ENCODE measurements at places on chromosomes 4 and X. TPM values are rescaled to one million over a fixed set of nuclear protein-coding genes. Genes with fewer than 3 reads are reported as not detected.

DNA sequence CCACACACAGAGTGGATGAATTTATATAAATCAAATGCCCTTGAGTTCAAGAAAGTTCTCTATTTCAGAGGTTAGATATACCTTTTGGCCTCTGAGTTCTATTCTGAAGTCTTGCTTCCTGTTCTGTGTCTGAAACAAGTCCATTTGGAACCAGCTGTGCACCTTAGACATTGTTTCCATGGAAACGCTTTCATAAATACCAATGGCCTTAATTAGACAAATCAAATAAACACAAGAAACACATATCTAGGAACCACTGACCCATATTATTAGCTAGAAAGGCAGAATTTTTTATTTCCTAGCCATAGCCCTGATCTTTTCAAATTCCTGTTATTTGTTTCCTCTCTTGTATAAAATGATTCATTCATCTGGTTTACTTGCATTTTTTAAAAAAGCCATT lies 8.4 kb upstream of the C4orf54 start:
- DNase-seq: no peak

DNA sequence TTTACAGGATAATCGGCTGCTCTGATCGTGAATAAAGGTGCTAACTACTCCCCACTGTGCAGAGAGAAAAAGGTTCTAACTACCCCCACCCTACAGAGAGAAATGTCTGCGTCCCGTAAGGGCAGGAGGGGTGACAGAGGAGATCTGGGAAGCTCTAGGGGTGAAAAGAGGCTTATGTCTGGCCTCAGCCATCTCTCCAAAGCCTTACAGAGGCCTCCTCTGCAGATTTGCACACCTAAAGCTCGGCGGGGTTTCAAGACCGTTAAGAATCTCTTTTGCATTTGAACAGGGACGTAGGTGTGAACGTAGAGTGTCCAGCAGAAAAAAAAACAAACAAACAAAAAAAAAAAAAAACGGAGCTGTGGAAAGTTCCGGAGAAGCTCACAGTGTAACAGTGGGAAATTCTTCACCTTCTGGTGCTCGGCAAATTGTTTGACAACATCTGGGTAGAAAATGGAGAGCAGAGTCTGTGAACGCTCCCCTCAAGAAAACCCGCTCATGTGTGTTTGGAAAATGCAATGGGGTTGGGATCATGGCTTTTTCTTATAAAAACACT lies 161.0 kb downstream of the SHOX start:
- no peak for DNase-seq

DNA sequence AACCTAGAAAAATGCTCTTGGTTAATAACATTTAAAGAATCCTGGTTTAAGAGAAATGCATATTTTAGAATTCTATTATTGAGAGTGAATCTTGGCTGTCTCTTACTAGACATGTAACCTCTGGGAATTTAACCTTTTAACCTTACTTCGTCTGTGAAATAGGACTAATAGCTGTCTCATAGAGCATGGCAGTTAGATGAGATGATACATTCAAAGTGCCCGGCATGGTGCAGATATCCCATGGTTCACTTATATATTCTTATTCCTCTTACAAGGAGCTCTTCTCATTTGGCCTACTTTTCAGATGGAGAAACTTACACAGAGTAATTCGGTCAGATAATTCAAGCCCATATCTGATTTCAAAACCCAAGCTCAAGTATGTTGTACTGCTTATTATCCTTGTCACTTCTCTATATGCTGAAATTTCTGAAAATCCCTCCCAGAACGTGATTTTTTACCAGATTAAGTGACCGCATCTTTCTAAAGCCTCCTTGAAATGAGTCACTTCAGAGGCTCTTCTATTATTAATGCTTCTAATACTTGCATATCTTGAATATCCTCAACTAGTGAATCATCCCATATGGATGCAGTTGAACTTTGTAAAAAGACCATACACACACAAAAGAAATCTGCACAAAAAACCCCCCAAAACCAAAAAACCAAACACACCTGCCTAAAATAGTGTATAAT lies 4.9 kb downstream of the CDKN2AIP start:
- no peak for DNase-seq

DNA sequence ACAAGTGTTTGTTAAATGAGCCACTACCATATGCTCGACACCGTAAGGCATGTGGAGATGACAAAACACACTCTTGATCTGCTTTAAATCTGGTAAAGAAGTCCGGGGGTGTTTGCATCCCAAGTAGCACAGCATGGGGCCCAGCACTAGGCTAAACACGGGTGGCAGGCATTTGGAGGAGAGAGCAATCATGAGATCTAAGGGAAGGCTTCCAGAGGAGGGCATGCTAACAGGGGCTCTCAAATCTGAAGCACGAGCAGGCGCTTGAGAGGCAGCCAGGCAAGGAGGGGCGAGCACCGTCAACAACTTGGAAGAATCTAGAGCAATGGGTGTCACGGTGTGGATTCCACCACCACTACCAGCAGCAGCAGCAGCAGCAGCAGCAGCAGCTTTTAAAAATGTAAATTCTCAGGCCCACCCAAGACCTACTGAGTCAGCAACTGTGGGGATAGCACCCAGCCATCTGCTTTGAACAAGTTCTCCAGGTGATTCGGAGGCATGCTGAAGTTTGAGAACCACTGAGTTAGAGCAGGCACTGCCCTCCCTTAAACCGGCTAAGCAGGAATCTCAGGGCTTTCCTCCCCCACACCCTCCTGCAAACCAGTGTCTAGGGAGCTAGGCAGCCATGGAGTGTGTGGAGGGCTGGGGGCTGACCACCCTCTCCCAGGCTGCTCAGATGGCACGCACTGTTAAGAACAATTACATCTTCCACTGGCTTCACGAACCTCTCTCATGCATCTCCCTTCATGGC lies 70.2 kb upstream of the MAP3K15 start:
- no peak for DNase-seq

DNA sequence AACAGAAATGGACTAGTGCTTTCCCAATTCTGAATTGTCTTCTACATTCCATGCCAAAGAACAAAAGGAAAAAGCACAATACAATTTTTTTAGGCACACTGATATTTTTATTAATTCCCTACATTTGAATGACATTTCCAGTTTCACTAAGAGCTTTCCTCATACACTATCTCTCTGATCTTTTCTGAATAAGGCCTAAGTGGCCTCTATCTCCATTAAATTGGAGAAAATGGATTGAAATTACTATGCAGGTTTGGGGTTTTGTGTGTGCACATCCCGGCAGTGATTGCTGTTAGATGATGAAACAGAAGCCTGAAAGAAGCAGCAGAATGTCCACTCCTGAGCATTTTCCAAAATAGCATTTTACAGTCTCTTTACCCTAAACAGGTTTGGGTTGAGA lies 104.0 kb downstream of the ATP11C start:
- DNase-seq: no peak

DNA sequence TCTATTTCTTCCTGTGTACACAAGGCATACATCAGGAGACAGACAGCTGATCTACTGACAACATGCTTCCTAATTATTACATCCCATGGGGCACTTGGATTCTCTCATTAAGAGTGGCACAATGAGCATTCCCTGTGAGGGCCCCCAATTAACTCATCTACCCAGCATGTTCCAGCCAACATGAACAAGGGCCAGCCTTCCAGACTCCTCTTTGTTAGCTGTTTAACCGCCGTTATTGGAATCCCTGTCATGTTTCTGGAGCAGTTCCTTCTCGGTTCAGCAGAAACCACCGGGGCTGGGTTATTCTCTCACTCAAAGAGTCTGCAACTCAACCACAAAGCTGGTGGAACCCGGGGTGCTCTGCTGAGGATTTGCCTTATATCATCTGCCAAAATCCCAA lies 9.9 kb upstream of the GPM6B start:
- no peak for DNase-seq

MAOA gene
- total RNA-seq: 161 TPM

DNA sequence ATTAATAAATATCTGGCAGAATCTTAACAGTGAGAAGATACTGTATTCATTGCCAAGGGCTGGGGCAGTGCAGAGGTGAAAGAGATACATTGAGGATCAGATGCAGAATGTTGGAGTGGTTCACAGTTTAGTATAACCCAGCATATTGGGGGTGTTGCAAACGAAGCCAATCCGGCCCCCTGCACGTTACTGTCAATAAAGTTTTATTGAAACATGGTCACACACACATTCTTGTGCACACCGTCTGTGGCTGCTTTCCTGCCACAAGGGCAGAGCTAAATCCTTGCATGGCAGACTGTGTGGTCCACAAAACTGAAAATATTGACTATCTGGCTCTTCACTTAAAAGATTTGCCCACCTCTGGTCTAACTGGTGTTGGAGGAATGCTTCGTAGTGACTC lies 119.7 kb downstream of the SHOX start:
- no peak for DNase-seq

DNA sequence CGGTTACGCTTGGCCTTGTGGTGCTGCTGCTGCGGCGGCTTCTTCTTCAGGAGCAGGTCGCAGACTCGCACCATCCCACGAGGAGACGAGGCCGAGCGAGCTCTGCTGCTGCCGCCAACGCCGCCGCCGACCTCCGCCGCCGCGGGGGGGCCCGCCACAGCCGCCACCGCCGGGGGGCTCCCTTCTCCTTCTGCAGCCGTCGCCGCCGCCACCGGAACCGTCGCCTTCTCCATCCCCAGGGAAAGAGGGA lies 237 bp downstream of the ANKRD17 start:
- DNase-seq: no peak

- DNase-seq: no peak
Observed at GRCh38 chr4:88527787-88528186, 4.2 kb upstream of the PYURF start.

GRPR gene
- not detected for total RNA-seq

DNA sequence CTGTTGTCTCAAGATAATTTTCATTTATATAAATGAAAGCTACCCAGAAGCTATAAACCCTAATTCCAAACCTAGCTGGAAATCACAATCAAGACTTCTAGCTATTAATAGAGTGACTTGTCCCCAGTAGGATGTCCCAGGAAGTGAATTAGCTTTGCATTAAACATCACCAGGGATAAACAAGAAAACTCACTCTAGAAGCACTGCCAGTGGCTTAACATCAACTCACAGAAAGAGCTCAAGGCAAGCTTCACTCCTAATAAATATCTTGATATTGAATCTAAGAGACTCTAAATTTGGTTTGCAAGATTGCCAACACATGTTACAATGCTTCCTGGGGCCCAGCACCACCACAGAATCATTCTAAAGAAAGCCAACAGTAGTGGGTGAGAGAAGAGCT lies 468.7 kb upstream of the FAM241A start:
- DNase-seq: no peak

DNA sequence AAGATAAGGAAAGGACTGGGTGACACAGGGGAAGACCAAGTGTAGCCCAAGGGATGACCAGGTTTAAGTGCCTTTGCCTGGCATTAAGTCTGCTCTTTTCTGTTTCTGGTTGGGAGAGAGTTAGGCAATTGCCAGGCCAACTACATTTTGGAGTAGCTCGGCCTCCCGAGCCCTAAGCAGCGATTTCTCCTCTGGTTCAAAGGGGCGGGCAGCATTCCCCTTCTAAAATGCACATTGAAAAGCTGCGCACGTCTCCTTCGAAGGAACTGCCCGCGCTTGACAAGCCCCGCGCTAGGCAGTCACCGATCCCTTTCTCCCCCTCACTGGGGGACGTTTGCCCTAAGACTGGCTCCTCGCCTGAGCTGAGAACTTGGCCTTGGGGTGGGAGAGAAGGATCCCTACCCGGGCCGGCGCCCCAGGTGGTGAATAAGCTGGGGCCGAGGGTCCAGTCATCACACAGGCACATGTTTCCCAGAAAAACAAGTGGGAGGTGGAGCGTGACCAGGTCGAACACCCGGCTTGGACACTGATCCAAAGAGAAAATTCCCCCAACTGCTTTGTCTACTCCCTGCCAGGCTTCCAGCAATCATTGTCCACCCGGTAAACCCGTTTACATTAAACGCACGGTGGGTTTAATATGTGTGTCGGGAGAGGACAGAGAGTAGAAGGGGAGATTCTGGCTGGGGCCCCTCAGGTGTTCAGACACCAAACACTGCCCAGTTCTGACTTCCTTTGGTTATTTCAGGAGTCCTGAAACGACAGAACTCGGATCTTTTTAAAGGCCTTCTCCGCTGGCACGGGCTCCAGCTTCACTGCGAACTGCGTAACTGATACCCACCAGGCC lies 4.0 kb downstream of the ARX start:
- no peak for DNase-seq

GRCh38 chr4:2135083-2135482 lies 76.0 kb downstream of the NAT8L start:
- DNase-seq: peak; percentile 66

GRCh38 chr4:93633721-93634120 lies 194.8 kb upstream of the ATOH1 start:
- DNase-seq: no peak

- DNase-seq: no peak
Observed at GRCh38 chrX:25130619-25131018, 114.9 kb upstream of the ARX start.

- no peak for DNase-seq
Observed at GRCh38 chrX:72041176-72041575, 90.5 kb downstream of the RTL5 start.

DNA sequence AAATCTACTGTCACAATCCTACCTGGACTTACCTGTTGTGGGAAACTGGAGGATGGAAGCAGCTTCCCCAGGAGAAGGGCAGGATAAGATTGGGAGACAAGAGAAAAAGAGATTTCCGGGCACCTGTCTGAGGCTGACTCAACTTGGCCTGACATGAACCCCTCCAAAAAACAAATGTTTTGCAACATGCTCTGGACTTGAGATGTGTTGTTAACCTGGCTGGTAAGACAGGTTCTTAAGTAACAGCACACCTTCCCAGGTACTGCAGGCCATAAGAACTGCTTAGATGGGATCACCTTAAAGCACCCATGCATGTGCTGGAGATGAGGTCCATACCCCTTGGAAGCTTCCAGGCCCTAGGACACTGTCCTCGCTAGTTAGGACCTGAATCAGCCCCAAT lies 4.4 kb upstream of the SMIM43 start:
- DNase-seq: no peak

ITIH6 gene
- not detected for total RNA-seq

DNA sequence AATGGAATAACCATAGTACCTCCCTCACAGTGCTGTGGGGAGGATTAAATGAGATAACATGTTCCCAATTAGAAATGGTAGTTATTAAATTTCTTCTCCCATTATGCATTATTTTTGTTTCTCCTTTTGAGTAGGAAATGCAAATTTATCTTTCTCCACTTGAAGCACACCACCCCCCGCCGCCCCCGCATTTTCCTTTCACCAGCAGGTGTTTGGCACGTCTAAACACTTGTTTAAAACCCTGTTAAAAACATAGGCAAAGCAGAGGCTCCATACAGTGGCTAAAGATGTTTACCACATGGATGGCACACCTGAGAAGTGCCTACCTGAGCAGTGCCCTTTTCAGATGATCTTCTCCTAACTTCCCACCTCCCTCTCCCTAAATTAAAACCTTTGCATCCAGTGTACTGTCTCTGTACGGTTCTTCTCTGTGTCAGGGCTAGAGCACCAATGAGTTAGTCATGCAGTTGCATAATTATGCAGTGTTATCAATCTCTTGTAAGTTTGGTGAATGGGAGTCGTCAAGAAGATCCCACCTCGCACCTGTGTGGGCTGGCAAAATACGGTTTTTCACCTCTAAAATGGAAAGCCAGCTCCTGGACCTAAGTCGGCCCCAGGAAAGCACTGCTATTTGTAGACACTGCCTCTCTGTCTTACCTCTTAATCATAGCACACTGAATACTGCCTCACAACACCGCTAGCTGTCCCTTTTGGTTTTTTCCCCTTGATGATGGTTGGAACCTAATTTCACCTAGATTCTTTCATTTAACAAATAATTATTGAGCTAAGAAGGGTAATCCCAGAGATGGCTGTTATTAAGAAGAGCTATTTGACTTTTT lies 122.0 kb downstream of the CT47B1 start:
- DNase-seq: no peak

- peak; percentile 99 for DNase-seq
Observed at GRCh38 chr4:129545599-129546278, 449.8 kb downstream of the C4orf33 start.
